ENCODE measurements at places on chromosomes 7 and 10.

DNA sequence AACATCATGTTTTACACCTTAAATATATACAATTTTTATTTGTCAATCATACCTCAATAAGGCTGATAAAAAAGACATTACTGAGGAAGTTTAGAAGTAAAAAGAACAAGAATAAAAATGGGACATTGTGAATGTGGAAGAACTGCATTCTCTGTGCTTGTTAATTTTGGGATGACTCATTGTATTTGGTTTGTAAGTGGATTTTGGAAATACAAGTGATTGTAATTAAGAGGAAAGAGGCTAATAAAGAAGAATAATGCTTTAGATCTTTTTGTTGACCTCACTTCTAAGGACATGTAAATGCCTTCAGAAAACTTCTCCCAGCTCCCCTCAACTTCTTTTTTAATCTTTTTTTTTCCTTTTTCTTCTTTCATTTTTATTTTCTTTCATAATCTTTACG is 76.0 kb downstream of the HGF start:
- DNase-seq, result no peak

- DNase-seq, result no peak
These were observed 35.4 kb upstream of the TM9SF3 start for GRCh38 chr10:96622013-96622787.

DNA sequence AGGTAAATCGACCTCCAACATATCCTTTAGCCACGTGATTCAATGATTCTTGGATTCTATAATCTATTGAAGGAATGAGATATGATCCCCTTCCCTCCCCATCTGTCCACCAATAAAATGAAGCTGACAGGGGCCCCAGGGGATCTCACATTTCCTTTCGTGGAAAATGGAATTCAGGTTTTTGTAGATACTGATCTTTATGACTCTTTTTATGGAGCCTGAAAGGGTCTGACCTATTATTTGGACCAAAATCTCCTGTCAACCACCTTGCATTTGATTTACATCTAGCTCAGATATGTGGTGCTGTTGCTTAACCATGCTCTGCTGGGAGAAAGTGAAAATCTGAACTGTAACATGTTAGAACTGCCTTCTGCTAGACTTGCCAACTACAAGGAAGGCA is 234.0 kb upstream of the CXCL12 start:
- DNase-seq, result no peak

GRCh38 chr7:105649727-105650381 is 68.6 kb upstream of the EFCAB10 start:
- no peak for DNase-seq

- no peak for DNase-seq
These were observed 2.8 kb downstream of the RSBN1L start for GRCh38 chr7:77699056-77699455.

Data from stimulated activated CD4-positive, alpha-beta T cell treated with anti-CD3 and anti-CD28 coated beads, Interleukin-4, amount 100 ng/mL, for 4 hours (primary cell).